ENCODE measurements at places on chromosomes 4 and X. TPM values are rescaled to one million over a fixed set of nuclear protein-coding genes. Genes with fewer than 3 reads are reported as not detected.

DNA sequence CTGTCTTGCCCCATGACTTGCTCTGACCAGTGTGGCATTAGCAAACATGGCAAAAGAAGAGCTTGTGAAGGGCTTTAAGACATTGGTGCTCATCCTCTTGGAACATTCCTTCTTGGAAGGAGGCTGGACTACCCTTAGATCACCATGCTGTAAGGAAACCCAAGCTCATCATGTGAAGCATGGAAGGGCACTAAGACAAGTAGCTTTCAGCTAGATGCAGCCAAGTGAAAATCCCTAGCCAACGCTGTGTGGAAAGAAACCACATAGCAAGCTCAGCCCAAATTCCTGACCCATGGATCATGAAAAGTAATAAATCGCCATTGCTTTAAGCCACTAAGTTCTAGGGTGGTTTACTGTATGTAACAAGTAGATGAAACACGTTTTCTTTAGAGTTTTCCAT lies 12.4 kb upstream of the PACRGL start:
- no peaks in the 10 kb centered on the region for H3K36me3 ChIP-seq
- H3K27me3 ChIP-seq = no peaks in the 10 kb centered on the region
- DNase-seq = peak; percentile 87
- no peak overlapping the region for H3K27ac ChIP-seq
- no peaks in the 10 kb centered on the region for H3K4me1 ChIP-seq
- H3K4me3 ChIP-seq = no peak overlapping the region

DNA sequence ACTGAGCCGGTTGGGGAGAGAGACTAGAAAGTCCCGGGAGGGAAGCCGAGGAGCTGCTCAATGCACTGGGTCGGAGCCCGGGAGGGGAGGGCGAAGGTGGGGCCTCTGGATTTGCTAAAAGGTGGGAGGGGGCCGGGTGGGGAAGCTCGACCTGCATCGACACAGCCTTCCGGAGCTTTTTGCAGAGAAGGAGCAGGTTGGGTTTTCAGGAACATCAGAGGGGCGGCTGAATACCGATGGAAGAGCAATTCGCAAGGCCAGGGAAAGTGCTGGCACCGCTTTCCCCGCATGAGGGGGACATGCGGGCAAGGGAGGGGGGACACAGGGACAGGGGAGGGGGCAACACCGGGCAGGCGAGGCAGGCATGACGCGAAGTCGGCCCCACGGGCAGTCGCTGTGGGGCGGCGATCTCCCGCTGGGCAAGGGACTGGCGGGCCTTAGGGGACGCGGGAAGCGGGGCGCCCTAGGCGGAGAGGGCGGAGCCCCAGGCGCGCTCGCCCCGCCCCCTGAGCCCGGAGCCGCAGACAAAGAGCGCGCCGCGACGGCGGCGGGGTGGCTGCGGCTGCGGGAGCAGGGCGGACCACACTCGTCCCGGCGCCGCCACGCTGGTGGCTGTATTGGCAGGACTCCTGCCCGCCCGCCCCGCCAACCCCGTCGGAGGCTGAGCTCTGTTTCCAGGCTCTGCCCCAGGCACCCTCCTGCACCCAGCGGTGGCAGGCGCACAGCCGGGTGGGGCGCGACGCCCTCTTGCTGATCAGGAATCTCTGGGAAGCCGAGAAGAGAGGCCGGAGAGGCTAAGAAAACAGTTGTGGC lies 11.6 kb downstream of the PDZD4 start:
- no peak overlapping the region for H3K27ac ChIP-seq
- H3K4me3 ChIP-seq = no peak overlapping the region
- DNase-seq = no peak
- H3K27me3 ChIP-seq = peaks cover 2% of the 10 kb centered on the region

DNA sequence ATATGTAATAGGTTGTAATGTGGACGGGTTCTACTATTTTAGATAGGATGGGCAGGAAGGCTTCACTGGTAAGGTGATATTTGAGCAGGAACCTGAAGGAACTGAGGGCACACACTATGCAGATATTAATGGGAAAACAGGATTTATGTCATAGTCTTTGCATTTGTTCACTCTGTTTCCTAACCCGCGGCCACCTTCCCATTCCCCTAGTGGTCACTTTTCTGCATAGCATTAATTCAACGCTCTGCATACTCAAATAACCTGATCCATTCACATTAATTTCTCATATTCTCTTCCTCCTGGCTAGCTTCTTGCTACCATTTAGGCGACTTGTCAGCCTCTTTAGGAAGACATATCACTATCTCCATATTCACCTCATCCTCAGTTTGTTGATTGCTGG lies 61.5 kb downstream of the GSPT2 start:
- H3K27me3 ChIP-seq = no peaks in the 10 kb centered on the region
- H3K4me3 ChIP-seq = no peak overlapping the region
- DNase-seq = no peak
- H3K36me3 ChIP-seq = no peaks in the 10 kb centered on the region
- no peaks in the 10 kb centered on the region for H3K4me1 ChIP-seq
- no peak overlapping the region for H3K27ac ChIP-seq

GRCh38 chrX:17737986-17738713 lies 857 bp downstream of the SCML1 start:
- peak overlapping the region; percentile 84 for H3K4me3 ChIP-seq
- no peaks in the 10 kb centered on the region for H3K4me1 ChIP-seq
- no peaks in the 10 kb centered on the region for H3K36me3 ChIP-seq
- peak overlapping the region; percentile 96 for H3K27ac ChIP-seq

Gene ETDA
- not detected for total RNA-seq

Gene HMX1
- not detected for total RNA-seq

Data from fibroblast of lung (primary cell).